Suppressor macrophage treated with lipopolysaccharide for 4 hours (primary cell): ENCODE measurements at places on chromosomes 6 and 20.

GRCh38 chr6:116223355-116223754 is 30.5 kb downstream of the TSPYL4 start:
- no peak for DNase-seq

DNA sequence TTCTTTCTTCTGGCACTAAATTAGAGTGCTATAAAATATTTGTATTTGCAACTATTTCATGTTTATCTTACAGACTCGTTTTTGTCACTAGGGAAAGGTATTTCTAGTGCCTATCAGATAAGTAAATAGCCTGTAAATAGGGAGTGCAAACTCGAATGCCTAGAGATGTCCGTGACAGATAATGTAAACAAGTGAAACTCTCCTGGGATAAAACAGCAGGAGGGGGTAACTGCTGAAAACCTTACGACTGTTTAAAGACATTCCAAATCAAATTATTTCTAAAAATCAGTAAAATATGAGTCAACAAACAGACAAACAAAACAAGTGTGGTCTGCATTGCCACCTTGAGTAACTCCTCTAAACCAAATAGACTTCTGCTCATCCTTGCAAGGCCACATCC is 932.1 kb downstream of the EYS start:
- no peak for DNase-seq

DNA sequence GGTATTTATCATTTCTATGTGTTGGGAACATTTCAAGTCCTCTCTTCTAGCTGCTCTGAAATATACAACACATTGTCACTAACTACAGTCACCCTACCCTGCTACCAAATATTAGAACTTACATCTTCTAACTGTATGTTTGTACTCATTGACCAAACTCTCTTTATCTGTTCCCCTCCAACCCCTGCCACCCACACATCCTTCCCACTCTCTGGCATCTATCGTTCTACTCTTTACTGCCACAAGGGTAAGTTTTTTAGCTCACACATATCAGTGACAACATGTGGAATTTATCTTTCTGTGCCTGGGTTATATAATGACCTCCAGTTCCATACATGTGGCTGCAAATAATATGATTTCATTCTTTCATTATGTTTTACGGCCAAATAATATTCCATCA is 171.9 kb downstream of the GMDS start:
- DNase-seq, result no peak

- no peak for DNase-seq
Measured at GRCh38 chr20:19110881-19111460, 101.5 kb upstream of the SLC24A3 start.

DNA sequence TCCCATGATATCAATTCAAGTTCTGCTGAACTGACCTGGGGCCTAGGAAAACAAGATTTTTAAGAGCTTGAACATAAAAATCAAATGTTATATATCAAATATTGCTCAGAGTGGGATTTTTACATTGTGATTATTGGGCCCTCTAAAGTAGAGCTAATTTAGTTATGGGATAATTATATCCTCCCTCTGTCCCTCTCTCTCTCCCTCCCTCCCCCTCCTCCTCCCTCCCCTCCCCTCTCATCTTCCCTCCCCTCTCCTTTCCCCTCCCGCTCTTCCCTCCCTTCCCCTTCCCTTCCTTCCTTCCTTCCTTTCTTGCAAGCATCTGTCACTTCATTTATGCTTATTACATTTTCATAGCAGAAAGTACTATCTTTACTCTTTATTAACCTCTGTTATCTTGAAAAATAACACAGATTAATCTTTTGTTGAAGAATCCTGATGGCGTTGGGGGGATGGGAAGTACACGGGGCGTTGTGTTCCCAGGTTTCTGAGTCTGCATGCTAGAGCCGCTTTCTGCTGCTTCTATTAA is 32.8 kb downstream of the KIF25 start:
- no peak for DNase-seq

DNA sequence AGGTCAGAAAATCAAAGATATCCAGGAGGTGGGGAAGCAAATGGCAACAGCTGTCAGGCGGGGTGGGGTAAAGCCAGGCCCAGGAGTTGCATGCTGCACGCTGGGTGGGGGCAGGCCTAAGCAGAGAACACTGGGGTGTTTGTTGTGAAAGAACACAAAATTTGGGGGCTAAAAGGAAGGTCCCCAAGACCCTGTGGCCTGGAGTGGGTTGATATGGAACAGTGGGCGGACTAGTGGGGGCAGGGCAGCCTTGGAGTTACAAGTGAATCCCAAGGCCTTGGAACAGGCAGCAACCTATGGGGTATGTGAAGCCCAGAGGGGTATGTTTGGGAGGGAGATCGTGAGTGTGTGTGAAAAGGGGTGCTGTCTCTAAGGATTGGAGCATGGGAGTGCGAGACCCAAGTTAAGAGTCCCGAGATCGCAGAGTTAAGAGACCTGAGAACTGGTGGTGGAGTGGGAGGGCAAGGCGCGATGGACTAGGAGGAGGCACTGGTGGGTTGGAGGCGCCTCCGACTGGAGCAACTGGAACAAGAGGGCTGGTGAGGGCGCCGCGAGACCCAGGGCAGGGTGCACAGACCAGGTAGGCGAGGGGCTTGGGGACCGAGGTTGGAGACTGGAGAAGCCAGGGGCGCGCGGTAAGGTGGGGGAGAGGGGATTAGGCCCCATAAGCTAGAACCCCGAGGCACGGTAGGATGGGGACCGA is 658 bp downstream of the CUL7 start:
- DNase-seq, result no peak

DNA sequence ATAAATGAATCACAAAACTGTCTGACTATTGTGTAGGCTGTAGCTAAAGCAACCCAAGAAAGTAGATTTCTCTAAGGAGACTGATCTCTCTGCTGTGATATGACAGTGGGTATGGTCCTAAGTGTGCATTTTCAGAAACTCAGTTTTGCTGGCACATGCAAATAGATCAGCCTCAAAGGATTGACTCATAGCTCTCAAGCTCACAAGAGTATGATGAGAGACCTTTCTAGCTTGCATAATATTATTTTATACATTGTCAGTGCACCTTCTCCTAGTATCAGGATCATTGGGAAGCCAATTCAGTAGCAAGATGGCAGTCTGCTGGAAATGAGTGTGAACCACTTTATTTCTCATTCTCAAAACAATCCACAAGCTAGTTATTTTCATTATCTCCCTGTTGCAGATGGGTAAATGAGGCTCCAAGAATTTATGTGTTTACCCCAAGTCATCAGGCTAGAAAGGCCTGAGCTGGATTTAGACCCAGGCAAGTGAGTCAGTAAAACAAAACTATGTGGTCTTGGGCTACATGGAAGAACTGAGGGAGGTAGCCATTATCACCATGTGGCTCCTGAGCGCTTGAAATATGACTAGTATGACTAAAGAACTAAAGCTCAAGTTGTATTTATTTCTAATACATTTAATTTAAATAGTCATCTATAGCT is 27.9 kb upstream of the PLCB4 start:
- DNase-seq, result no peak

GRCh38 chr20:63452341-63452740 is 20.1 kb downstream of the KCNQ2 start:
- no peak for DNase-seq

DNA sequence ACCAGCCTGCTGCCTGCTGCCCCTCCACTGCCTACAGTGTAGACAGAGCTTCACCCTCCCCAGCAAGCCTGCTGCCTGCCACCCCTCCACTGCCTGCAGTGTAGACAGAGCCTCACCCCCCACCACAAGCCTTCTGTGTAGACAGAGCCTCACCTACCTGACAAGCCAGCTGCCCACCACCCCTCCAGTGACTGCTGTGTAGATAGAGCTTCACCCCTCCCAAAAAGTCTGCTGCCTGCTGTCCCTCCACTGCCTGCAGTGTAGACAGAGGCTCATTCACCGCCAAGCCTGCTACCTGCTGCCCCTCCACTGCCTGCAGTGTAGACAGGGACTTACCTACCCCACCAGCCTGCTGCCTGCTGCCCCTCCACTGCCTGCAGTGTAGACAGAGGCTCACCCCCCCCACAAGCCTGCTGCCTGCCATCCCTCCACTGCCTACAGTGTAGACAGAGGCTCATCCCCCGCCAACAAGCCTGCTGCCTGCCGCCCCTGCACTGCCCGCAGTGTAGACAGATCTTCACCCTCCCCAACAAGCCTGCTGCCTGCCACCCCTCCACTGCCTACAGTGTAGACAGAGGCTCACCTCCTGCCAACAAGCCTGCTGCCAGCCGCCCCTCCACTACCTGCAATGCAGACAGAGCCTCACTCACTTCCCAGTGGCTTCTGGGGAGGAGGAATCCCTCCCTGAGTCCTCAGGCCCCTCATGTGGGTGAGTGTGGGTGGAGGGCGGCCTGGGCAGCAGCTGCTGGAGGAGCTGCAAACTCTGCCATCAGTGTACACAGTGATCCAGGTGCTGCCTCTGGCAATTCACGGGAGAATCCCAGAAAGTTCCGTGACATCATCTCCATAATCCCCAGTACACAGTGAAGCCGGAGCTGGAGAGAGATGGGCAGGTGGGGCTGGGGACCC is 140.9 kb downstream of the DLL1 start:
- DNase-seq, result no peak

- DNase-seq, result no peak
Measured at GRCh38 chr20:61146023-61146422, 106.0 kb upstream of the CDH4 start.

GRCh38 chr20:34328928-34329677 is 25.9 kb upstream of the AHCY start:
- no peak for DNase-seq

- no peak for DNase-seq
Measured at GRCh38 chr6:34970488-34970887, 81.4 kb downstream of the ANKS1A start.

DNA sequence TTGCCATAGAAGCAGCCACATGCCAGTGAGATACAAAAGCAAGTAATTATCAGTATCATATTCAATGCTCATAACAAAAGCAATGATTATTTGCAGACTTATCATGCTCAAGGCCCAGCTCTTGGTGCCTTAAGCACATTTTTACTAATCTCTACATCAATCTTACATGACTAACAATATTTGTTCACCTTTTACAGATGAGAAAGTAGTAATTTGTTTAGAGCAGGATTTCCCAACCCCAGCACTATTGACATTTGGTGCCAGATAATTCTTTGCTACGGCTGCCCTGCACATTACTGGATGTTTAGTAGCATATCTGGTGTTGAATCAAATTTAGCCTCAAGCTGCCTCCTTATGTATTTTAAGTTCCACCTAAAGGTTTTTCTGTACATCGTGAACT is 19.0 kb upstream of the DOK5 start:
- no peak for DNase-seq

DNA sequence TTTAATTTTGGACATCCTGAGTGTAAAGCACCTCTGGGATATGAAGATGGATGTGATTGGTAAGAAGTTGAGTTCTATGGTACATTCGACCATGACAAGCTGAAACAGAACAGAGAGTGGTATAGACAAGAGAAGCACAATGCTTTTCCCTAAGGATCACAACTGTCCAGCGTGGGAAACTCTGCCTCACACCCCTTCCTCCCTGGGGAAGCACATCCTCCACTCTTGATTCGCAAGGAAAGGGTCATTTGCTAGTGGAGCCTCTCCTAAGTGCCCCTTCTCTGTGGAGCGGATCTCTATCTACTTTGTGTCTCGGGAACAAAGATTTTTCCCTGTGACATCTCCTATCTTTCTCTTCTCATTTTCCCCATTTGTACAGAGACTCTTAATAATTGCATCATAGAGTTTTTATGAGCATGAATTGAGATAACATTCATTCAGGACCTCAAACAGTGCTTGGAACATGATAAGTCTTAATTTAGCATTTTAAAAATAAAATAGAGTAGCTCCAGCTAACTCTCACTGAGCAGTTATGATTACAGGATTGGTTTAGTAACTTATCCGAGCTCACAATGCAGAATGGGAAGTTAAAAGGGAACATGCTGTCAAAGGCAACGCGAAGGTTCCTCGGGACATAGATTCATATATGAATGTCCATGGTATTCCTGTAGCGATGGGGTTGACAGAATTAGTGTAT is 775.2 kb downstream of the C6orf118 start:
- no peak for DNase-seq

GRCh38 chr6:39430871-39431523 is 108.5 kb upstream of the KCNK16 start:
- no peak for DNase-seq

- no peak for DNase-seq
Measured at GRCh38 chr6:48626421-48626820, 515.4 kb upstream of the PTCHD4 start.

- DNase-seq, result no peak
Measured at GRCh38 chr6:3364391-3364790, 92.5 kb downstream of the SLC22A23 start.

DNA sequence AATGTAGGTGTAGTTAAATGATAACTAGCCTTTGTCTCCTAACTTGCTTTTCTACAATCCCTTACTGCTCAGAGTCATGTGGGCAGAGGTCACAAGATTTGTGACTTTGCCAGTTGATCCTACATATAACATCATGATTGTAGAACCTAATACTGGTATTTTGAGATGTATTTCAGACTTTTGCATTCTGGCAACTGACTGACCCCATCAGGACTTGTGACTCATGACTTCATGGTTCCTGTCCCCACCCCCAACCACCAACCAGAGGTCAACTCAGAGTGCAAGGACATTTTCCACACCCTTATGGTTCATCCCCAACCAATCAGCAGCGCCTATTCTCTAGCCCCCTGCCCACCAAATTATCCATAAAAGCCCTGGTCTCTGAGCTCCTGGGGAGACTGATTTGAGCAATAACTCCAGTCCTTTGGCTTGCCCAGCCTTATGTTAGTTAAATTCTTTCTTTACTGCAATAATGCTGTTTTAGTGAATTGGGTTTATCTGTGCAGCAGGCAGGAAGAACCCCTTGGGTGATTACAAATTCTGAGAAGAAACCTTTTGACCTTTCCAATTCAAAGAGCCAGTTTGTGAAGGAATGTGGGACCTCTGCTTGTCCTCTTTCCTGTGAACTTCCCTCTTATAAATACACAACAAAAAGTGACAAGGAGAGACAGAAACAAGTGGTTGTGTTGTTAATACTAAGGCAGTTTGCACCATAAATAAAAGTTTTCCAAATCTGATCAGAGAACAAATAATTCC is 588.7 kb downstream of the UTRN start:
- peak; percentile 7 for DNase-seq

- no peak for DNase-seq
Measured at GRCh38 chr6:133606852-133607251, 282.1 kb upstream of the TCF21 start.

DNA sequence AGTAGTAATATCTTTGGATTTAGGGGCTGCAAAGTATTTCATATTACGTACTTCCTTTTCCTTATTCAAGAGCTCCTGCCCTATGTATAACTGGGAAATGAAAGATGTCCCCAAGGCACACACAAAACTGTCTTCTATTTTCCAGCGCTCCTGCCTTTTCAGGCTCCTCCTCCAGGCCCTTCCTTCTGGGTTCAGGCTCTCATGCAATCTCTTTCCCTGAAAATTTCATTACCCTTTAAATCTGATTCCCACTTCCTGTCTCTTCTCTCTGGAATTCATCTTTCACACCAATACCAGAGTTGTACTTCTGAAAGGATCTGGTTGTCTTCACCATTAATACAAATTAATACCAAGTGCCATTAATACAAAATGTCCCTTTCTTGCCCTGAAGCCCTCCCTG is 181.6 kb downstream of the UTRN start:
- no peak for DNase-seq
